ENCODE measurements at places on chromosomes 7 and 10. TPM values are rescaled to one million over a fixed set of nuclear protein-coding genes. Genes with fewer than 3 reads are reported as not detected.

Gene PDCD11
- 73.2 TPM for total RNA-seq

Gene TRIM8
- 74.8 TPM for total RNA-seq

Gene KIF11
- 7.2 TPM for total RNA-seq

Gene GDF10
- not detected for total RNA-seq

Gene GIMAP5
- not detected for total RNA-seq

Gene SPDYE16
- 0.20 TPM for total RNA-seq

Gene OR6V1
- not detected for total RNA-seq

Gene PTPRN2
- 49.0 TPM for total RNA-seq

Gene TAS2R4
- total RNA-seq, result 1.0 TPM

DNA sequence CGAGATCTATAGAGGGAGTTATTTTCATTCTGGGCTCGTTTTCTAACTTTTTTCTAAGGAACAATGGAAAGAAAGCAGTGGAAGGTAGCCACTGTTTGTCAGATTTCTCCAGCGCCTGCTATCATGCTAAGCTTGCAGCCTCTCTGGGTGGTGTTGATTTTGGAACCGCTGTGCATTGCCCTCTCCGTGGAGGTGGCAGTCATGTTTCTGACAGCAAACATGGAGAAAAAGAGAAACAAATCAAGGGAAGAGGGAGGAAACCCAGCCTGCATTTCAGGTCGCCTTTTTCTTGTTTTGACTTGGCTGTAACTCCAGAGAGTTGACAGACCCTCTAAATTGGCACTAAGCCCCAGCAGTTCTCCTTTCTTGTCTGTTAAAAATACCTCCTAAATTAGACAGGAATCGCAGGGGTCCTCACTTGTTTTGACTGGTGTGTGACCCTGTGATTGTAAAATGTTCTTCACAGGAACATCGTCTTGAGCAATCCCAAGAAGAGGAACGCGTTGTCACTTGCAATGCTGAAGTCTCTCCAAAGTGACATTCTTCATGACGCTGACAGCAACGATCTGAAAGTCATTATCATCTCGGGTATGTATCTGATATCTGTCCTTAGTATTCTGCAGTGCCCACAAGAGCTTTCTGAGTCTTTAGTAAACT, 4.8 kb downstream of the ECHDC3 start:
- no peak for DNase-seq
- H3K4me1 ChIP-seq, result no peaks in the 10 kb centered on the region
- no peak overlapping the region for H3K27ac ChIP-seq
- H3K27me3 ChIP-seq, result peaks cover 4% of the 10 kb centered on the region
- no peak overlapping the region for H3K4me3 ChIP-seq
- peaks cover 7% of the 10 kb centered on the region for H3K36me3 ChIP-seq

DNA sequence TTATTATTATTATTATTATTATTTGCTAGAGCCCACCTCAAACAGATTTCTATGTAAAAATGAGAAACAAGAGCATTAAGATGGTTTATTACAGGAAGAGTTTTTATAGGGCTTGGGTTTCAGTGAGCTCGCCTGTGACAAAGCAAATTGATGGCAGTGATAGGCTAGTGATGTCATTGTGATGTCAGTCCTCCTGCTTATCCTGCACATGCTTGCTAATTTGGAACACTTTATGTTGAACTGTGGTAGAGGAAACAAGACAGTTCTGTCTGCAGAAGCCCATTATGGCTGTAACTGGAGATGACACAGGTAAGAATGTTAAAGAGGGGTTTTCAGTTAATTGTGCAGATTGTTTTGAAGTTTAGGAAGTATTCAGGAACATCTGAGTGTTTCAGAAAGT, 68.3 kb downstream of the CREM start:
- H3K27me3 ChIP-seq, result no peaks in the 10 kb centered on the region
- H3K27ac ChIP-seq, result no peak overlapping the region

DNA sequence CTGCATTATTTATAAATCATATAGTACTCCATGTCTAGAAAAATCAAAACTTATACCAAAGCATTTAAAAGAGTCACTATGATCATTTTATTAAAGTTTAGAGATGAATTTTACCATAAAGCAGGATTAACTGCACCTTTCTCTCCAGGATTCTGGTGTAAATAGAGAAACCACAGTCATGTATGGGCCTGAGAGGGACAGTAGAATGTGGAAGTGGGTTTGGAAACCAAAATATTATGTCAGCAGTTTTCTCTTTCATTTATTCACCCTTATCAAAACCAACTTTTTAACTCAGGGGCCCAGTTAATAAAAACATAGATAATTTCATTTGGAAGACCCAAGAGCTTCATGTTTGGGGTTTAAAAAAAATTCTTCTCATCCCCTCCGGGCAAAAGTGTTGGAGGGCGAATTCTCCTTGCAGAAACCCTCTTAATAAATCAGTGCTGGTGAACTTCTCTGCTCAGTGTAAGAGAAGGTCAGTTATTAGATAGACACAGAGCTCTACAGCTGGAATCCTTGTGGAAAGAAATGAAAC, 266.2 kb downstream of the CREB5 start:
- H3K4me3 ChIP-seq, result no peak overlapping the region
- peaks cover 10% of the 10 kb centered on the region for H3K4me1 ChIP-seq
- no peak for DNase-seq
- no peak overlapping the region for H3K27ac ChIP-seq

- DNase-seq, result no peak
- no peak overlapping the region for H3K4me3 ChIP-seq
- H3K36me3 ChIP-seq, result no peaks in the 10 kb centered on the region
Measured at GRCh38 chr7:20456701-20457100, 126.0 kb downstream of the ITGB8 start.

- peaks cover 3% of the 10 kb centered on the region for H3K27me3 ChIP-seq
- no peak overlapping the region for H3K4me3 ChIP-seq
- no peak for DNase-seq
- peaks cover 9% of the 10 kb centered on the region for H3K4me1 ChIP-seq
- H3K27ac ChIP-seq, result no peak overlapping the region
- H3K36me3 ChIP-seq, result no peaks in the 10 kb centered on the region
Measured at GRCh38 chr7:132415259-132415658, 161.0 kb downstream of the PLXNA4 start.

DNA sequence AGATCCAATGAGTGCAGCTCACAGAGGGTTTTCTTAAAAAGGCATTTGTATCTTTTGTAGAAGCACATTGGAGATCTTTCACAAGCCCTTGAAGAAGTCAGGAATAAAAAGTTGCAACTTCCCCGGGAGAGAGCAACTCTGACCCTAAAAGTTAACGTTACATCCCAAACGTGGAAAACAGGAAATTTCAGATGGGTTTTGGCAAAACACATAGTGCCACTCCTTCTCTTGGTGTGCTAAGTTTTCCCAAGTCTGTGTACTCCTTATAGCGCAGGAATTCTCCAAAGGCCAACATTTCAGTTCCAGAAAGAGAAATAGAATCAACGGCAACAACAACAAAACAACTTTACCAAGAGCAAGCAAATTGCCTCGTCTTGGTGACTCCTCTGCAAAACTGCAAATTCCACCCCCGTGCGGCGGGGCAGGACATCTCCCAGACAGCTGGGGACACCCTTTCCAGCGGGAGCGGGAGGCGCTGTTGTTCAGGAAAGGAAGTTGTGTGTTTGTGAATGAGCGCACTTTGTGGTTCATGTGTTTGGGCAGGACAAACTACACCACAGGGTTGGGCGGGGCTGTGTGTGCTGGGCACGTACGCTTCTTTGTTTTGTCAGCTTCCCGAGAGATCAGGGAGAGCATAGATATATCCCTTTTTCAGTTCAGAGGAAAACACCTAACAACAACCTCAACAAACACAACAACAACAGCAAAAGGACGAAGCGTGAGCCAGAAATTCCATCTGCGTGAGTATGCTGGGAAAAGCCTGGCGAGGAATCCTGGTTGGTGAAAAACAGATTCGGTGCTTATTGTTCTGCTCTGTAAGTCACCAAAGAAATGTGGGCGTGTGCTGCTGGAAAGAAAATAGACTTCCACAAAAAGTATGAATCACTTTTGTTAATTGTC, 294.7 kb upstream of the PITRM1 start:
- H3K4me1 ChIP-seq, result peaks cover 16% of the 10 kb centered on the region
- no peak for DNase-seq
- H3K27ac ChIP-seq, result no peak overlapping the region
- H3K36me3 ChIP-seq, result no peaks in the 10 kb centered on the region
- no peaks in the 10 kb centered on the region for H3K27me3 ChIP-seq

- peaks cover 20% of the 10 kb centered on the region for H3K36me3 ChIP-seq
- peak overlapping the region; percentile 25 for H3K27ac ChIP-seq
- DNase-seq, result no peak
- H3K4me3 ChIP-seq, result no peak overlapping the region
- no peaks in the 10 kb centered on the region for H3K4me1 ChIP-seq
- peaks cover 9% of the 10 kb centered on the region for H3K27me3 ChIP-seq
Measured at GRCh38 chr7:1957471-1958225, 275.1 kb downstream of the MAD1L1 start.

- peaks cover 5% of the 10 kb centered on the region for H3K36me3 ChIP-seq
- H3K27ac ChIP-seq, result no peak overlapping the region
- H3K27me3 ChIP-seq, result no peaks in the 10 kb centered on the region
- no peaks in the 10 kb centered on the region for H3K4me1 ChIP-seq
- DNase-seq, result no peak
Measured at GRCh38 chr7:26841003-26841739, 23.2 kb downstream of the SKAP2 start.

DNA sequence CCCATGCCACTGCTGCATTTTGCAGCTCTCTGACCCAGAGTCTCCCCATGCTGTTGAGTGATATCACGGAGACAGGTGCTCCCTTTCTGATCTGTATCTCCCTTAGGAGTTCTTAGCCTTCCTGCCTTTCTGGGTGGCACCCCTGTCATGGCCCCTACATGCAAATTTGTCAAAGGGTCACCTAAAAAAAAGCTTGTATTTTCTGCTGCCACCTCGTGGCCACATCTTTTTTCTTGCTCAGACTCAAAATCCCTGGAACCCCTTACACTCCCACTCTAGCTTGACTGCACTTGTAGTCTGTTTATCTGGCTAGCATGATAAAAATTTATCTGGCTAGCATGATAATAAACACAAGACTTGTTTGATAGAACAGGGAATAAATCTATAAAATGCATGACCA, 809.1 kb downstream of the SORCS1 start:
- H3K27ac ChIP-seq, result no peak overlapping the region
- DNase-seq, result peak; percentile 14
- H3K36me3 ChIP-seq, result no peaks in the 10 kb centered on the region
- no peaks in the 10 kb centered on the region for H3K27me3 ChIP-seq

DNA sequence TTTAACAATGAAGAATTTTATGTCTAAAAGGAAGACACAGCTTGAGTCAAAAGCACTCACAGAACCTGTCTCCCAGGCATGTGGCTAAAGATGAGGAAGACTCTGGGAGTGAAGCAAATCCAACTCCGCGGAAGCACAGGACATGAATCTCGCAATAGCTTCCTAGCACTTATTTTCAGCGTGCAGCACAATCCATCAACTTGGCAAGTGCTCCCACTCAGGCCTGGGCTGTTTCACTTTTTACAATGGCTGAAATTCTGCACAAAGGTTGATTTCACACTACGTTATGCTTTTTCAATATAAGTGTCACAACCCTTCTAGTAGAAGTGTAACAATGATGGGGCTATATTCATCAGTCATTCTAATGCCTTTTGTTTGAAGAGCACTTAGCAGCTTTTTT, 180.2 kb downstream of the XPNPEP1 start:
- H3K27me3 ChIP-seq, result no peaks in the 10 kb centered on the region
- H3K27ac ChIP-seq, result no peak overlapping the region
- no peak for DNase-seq
- H3K36me3 ChIP-seq, result no peaks in the 10 kb centered on the region
- no peak overlapping the region for H3K4me3 ChIP-seq
- H3K4me1 ChIP-seq, result no peaks in the 10 kb centered on the region

DNA sequence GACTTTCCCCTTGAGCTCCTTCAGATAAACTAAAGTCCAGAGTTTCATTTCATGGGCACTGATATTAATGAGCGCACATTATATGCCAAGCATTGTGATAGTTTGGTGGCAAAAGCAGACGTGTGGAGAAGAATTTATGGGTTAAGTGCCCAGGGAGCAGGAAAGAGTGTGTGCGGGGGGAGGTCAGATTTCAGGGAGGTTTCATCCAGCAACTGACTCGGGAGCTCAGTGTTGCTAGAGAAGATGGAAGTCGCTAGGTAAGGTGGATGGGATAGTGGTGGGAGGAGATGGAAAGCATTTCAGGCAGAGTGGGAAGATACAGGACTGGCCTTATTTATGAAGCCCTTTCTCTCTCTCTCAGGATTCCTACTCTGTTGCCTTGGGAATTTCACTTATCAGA, 223.0 kb downstream of the SNX10 start:
- H3K27ac ChIP-seq, result no peak overlapping the region
- H3K4me1 ChIP-seq, result peaks cover 20% of the 10 kb centered on the region
- DNase-seq, result no peak

GRCh38 chr10:59631237-59631636, 78.4 kb downstream of the SLC16A9 start:
- no peaks in the 10 kb centered on the region for H3K36me3 ChIP-seq
- DNase-seq, result no peak
- no peak overlapping the region for H3K27ac ChIP-seq
- H3K4me1 ChIP-seq, result no peaks in the 10 kb centered on the region

DNA sequence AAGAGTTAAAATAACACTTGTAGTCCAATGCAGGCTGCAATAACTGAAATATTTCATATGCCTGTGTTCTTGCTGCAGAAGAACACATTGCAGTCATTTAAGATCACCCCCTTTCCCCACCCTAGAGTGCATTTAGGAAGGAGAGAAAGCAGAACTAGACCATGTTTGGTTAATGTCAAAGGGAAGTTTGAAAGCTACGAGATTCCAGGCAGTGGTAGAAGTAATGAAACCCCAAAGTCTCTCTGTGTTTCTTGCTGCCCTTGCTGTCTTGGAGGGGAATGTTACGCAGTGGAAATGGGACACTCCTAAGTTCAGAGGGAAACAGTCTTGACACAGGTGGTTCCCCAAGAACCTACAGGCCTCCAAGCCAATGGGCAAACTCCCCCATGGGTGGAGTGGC, 242.9 kb downstream of the PTEN start:
- DNase-seq, result no peak
- H3K4me1 ChIP-seq, result no peaks in the 10 kb centered on the region
- no peaks in the 10 kb centered on the region for H3K36me3 ChIP-seq
- peaks cover 3% of the 10 kb centered on the region for H3K27me3 ChIP-seq
- no peak overlapping the region for H3K4me3 ChIP-seq
- H3K27ac ChIP-seq, result no peak overlapping the region

DNA sequence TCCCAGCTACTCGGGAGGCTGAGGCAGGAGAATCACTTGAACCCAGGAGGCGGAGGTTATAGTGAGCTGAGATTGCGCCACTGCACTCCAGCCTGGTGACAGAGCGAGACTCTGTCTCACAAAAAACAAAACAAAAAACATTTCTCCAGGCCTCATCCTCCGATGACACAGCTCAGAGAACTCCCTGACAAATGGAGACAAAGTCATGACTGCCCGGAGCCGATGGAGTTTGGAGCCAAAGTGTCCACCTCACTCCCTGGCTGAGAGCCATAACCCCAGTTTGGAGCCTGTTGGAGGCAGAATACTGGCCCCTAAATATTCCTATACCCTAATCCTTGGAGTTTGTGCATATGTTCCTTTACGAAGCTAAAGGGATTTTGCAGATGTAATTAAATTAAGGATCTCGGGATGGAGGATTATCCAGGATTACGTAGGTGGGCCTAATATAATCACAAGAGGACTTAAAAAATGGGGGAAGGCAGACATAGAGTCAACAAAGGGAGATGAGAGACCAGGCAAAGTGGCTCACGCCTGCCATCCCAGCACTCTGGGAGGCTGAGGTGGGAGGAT, 22.7 kb downstream of the SSC4D start:
- H3K27ac ChIP-seq, result no peak overlapping the region
- H3K36me3 ChIP-seq, result no peaks in the 10 kb centered on the region
- no peaks in the 10 kb centered on the region for H3K4me1 ChIP-seq
- no peaks in the 10 kb centered on the region for H3K27me3 ChIP-seq
- H3K4me3 ChIP-seq, result no peak overlapping the region
- no peak for DNase-seq

GRCh38 chr10:64977915-64978314, 1456.7 kb downstream of the REEP3 start:
- H3K4me1 ChIP-seq, result no peaks in the 10 kb centered on the region
- H3K27ac ChIP-seq, result no peak overlapping the region
- H3K4me3 ChIP-seq, result no peak overlapping the region
- no peak for DNase-seq

All from glutamatergic neuron (in vitro differentiated cells).